ENCODE measurements at places on chromosomes 13 and 19. TPM values are rescaled to one million over a fixed set of nuclear protein-coding genes. Genes with fewer than 3 reads are reported as not detected.

KLK3 gene
- not detected for total RNA-seq

LINGO3 gene
- not detected for total RNA-seq

DNA sequence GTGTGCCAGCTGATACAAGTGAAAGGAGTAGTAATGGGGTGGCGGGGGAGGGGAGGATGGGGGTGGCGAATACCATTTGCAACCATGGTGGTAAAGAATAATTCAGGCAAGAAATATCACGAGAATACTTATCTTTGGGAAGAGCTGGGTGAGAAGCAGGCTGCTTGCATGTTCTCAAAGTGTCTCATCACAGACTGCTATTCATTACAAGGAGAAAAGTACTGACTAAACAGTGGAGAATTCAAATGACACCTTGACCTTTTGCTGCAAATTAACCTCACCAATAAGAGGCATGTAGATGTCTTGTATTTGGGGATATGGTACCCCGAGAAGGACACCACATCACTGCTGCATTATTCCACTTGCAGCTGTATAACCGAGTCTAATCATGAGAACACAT lies 585.7 kb upstream of the GPC6 start:
- no peak for DNase-seq

DNA sequence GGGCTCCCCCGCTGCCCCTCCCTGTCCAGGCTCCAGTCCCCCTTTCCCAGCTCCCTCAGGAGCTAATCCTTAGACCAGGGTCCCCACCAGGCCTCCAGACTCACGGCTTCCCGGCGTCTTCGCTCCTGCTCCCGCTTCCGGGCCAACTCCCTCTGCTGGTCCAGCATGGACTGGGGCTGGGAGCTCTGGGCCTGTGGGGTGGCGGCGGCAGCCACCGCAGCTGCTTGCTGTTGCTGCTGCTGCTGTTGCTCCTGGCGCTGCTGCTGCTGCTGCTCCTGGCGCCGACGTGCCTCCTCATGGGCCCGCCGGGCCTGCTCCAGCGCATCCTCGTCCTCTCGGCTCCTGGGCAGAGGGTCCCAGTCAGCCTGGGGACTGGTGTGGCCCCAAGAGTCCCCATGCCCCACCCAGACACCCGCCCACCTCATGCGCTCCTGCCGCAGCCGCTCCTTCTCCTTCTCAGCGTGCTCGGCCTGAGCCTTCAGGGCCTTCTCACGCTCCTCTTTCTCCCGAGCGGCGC lies 6.4 kb upstream of the EPHX3 start:
- no peak for DNase-seq

GRCh38 chr13:27905650-27906049 lies 14.2 kb upstream of the PDX1 start:
- no peak for DNase-seq
